ENCODE measurements at places on chromosomes 11 and 22.

- no peak for DNase-seq
Measured at GRCh38 chr11:128467610-128468041, 119.7 kb downstream of the ETS1 start.

GRCh38 chr11:117640041-117640440 is 157.0 kb downstream of the DSCAML1 start:
- no peak for DNase-seq

DNA sequence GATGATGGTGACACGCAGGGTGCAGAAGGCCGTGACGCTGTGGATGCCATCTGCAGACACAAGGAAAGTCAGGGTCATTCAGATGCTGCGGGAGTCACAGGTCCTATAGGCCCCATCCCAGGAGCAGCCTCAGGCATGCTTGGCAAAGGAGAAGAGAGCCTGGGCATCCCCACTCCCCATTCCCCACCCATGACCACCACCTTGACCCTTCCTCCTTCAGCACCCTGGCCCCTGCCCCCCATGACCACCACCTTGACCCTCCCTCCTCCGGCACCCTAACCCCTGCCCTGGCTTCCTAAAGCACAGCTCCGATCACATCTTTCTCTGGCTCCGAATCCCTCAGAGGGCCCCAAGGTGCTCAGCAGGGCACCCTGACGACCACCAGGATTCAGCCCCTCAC is 73.1 kb downstream of the CELSR1 start:
- DNase-seq: no peak

- no peak for DNase-seq
Measured at GRCh38 chr11:36035454-36035853, 91.6 kb downstream of the LDLRAD3 start.

DNA sequence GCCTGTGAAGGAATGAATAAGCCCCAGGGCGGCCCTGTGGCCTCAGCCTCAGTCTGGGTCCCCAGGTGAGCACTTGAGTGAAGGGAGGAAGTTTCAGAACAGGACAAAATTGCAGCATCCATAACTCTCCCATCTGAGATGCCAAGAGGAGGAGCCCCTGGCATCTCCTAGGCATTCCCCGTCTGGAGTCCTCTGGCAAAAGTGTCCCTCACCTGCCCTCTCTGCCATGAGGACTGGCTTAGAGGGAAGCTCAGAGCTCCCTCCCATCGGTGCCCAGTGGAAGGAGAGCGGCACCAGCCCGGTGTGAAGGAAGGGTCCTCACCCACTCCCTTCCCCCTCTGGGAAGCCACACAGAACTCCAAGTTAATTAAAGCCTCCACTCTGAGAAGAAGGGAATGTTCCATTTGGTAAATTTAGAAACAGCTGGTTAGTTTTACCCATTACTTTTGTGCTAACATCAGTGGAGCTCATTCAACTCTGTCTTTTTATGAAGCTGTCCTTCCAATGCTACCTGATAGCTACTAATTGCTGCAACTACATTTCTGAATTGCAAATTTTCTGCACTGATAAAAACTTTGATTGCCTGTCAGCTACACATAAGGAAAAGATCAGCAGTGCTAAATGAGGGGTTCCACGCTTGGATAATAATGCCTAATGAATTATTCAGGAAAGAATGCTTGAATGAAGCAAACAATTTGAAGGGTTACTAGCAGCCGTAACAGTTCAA is 123.3 kb upstream of the RCN1 start:
- no peak for DNase-seq

GRCh38 chr11:9259981-9260837 is 4.9 kb downstream of the DENND5A start:
- no peak for DNase-seq

DNA sequence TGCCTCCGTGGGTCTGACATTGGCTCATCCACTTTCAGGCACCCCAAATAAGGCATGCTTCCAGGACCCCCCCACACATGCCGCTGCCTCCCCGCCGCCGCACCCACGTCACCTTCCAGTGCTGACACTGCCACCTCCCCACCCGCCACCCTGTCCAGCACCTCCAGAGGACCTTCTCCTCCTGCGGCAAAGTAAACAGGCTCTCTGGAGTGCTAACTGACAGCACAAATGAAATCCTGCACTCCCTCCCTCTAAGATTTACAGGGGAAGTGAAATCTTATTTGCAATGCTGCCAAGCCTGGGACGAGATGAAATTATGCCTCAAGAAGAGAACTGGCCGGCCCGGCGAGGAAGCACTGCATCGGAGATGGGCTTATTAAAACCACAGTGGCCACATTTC is 35.3 kb downstream of the MACROD1 start:
- DNase-seq: no peak

GRCh38 chr11:113023228-113023627 is 62.0 kb downstream of the NCAM1 start:
- no peak for DNase-seq

GRCh38 chr11:16905375-16905774 is 108.8 kb downstream of the PLEKHA7 start:
- DNase-seq: no peak

- no peak for DNase-seq
Measured at GRCh38 chr11:20729597-20730105, 60.3 kb downstream of the NELL1 start.

GRCh38 chr11:86463120-86463519 is 88.4 kb downstream of the CCDC81 start:
- DNase-seq: no peak

GRCh38 chr11:79076526-79077115 is 364.2 kb downstream of the TENM4 start:
- DNase-seq: peak; percentile 43

DNA sequence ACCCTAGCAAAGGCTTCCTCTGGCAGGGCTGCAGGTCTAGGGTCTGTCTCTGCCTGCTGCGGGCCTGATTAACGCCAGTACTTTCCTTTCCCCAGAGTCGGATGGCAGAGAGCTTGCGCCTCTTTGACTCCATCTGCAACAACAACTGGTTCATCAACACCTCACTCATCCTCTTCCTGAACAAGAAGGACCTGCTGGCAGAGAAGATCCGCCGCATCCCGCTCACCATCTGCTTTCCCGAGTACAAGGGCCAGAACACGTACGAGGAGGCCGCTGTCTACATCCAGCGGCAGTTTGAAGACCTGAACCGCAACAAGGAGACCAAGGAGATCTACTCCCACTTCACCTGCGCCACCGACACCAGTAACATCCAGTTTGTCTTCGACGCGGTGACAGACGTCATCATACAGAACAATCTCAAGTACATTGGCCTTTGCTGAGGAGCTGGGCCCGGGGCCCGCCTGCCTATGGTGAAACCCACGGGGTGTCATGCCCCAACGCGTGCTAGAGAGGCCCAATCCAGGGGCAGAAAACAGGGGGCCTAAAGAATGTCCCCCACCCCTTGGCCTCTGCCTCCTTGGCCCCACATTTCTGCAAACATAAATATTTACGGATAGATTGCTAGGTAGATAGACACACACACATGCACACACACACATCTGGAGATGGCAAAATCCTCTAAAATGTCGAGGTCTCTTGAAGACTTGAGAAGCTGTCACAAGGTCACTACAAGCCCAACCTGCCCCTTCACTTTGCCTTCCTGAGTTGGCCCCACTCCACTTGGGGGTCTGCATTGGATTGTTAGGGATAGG is 18.6 kb downstream of the RSPH14 start:
- no peak for DNase-seq

DNA sequence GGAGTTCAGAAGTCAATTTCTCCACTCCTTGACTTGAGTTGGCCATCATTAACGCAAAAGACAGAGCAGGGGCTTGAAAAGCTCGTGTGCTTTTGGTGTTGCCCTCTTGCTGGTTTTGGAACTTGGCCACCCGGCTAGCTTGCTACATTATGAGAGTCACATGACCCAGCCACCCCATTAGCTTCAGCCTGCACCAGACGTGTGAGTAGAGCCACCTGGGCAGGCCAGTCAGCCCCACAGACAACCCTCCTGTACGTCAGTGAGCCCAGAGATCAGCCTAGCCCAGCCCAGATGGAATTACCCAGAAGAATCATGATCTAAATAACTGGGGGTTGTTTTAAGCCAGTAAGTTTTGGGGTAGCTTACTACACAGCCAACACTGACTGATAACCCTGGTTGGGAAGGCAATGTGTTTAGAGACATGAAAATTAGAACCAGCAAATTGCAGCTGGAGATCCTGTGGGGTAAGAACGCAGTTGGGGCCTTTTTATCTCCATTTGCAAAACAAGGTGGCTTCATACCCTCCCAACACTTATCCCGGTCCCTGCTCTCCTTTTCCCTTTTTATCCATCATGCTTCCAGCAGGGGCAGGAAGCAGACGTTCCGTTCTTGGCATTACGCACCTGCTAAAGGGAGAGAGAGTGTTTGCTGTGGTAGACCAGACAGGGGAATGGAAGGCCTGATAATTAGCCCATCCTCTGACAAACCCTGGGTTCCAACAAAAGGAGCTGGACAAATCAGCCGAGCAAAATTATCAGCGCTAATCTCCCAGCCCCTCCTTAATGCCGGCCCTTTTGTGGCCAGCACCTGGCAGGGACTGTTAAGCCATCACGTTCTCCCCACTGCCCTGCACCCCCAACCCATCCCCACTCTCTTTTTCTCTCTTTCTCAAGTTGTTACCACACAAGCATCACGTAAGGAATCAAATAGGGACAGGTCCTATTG is 548.7 kb upstream of the CADM1 start:
- DNase-seq: no peak

DNA sequence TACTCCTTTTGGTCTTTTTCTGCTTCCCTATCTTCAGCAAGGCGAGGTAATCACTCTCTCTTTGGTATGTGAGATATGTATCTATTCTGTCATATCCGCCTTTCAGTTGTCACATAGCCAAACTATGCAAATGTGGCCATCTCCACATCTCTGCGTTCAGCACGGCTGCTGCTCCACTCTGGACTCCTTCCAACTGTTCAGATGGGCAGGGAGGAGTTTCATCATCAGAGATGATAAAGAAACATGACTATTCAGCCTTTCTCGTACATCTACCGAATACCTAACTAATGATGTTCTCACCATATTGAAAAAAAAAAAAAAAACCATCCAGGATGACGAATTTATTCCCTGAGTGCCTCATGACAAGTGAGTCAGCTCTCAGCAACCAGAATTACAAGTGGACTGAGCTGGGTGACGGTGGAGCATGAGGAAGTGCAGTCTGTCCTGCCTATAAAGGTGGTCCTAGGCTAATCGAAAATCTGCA is 899.6 kb downstream of the OPCML start:
- DNase-seq: no peak

DNA sequence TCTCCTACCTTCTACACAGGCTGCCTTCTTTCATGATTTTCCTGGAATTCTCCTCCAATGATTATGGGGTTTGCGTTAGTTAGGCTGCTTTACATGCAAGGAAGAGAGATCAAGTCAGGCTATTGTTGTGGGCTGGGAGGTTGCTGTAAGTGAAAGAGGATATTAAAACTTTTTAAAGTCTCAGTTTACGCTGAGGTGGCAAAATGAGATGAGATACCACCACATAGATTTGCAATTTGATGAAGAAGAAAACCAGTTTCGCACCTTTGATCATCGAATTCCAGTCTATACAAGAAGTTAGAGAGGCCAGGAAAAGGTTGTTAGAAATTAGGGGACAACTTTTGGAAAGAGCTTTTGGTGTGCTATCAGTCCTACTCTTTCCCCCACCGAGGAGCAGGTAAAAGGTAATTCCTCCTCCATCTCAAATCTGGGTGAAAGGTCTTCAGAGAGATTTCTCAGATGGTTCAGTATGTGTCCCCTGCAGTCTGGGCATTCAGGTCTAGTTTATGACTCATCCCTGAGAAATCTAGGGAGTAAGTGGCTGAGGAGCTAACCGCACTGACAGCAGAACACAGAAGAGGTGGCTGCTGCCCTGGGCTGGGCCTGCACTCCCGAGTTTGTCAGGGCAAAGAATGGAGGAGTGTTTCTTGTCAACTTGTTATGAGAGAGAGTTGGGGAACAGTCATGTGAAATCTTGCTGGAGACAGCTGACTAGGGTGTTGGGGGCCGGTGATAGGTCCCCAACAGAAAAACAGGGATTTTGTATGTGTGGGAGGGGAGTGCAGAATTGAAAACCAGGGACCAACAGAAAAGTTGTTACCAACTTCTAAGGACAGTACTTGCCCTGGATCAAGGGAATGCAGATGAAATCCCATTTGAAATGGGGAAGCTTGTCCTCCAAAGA is 34.7 kb downstream of the CCDC83 start:
- no peak for DNase-seq

- no peak for DNase-seq
Measured at GRCh38 chr11:96753997-96754396, 364.2 kb downstream of the JRKL start.

GRCh38 chr11:637593-638521 is 788 bp downstream of the DRD4 start:
- DNase-seq: no peak

DNA sequence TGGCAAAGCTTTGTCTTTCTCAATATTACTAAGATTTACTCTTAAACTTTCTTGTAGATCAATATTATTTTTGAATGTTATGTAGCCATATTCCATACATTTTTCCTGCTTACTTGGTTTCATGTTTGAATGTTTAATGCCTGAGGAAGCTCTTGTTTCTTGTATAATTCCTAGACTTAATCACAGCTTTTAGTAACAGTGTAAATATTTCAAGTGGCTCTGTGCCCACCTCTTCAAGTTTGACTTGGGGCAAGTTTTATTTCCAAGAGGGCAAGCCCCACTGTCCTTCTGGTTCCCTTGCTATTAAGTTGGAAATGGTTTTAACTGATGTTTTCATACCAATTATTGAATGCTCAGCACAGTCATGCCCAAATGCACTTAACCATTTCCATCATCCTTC is 1004.1 kb downstream of the OPCML start:
- no peak for DNase-seq

DNA sequence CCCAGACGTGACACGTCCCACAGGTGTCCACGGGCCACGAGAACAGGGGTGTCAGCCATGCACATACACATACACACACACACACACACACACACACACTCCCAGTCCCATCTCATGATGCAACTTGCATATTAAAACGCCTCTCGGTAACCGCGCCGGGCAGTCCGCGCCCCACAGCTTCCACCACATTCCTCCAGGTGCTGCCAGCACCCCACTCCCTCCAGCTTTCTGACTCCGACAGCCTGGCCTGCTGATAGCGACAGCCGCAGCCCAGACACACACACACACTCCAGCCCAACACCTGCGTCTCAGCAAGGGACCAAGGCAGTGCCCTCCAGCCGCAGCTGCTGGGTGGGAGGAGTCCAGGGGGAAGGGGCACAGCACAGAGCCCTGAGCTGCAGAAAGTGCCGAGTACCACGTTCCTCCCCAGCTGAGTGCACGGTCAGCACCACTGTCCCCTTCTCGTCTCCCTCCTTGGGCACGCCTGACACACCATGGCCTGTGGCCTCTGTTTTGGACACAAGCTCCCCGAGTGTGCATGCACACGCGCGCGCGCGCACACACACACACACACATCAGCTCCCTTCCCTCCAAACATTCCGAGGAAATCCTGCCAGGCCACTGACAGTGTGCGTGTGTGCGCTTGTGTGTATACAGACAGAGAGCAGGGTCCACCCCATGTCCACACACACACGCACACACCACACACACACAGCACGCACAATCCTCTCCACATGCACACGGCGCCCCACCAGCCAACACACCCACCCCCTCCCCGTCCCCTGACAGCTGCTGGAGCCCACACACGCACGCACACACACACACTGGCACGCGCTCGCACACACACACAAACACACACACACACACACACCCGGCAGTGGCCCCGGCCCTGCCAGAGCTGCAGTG is 1.2 kb downstream of the ELFN2 start:
- DNase-seq: no peak

Measured in suppressor macrophage treated with lipopolysaccharide for 4 hours (primary cell).